Adrenal gland (tissue), 19 donors: ENCODE measurements at places on chromosomes 6 and 20. TPM values are rescaled to one million over a fixed set of nuclear protein-coding genes. Genes with fewer than 3 reads are reported as not detected.

- H3K27ac ChIP-seq = no peak overlapping the region
- no peaks in the 10 kb centered on the region for H3K36me3 ChIP-seq
- H3K4me1 ChIP-seq = no peaks in the 10 kb centered on the region
- H3K27me3 ChIP-seq = no peaks in the 10 kb centered on the region
- no peak for DNase-seq
- no peak overlapping the region for H3K4me3 ChIP-seq
These were observed 52.6 kb downstream of the COL19A1 start for GRCh38 chr6:69918813-69919475.

GRCh38 chr20:6703047-6703446, 64.4 kb upstream of the BMP2 start:
- no peaks in the 10 kb centered on the region for H3K27me3 ChIP-seq
- no peak overlapping the region for H3K27ac ChIP-seq
- no peaks in the 10 kb centered on the region for H3K4me1 ChIP-seq
- DNase-seq = no peak
- H3K4me3 ChIP-seq = no peak overlapping the region

- H3K36me3 ChIP-seq = no peaks in the 10 kb centered on the region
- no peaks in the 10 kb centered on the region for H3K27me3 ChIP-seq
- no peak for DNase-seq
- no peak overlapping the region for H3K27ac ChIP-seq
- H3K4me3 ChIP-seq = no peak overlapping the region
- no peaks in the 10 kb centered on the region for H3K4me1 ChIP-seq
These were observed 112.2 kb upstream of the ADTRP start for GRCh38 chr6:11890849-11891248.

GRCh38 chr20:25050082-25050481, 7.9 kb downstream of the ACSS1 start:
- peaks cover 34% of the 10 kb centered on the region for H3K4me1 ChIP-seq
- H3K36me3 ChIP-seq = no peaks in the 10 kb centered on the region
- no peak overlapping the region for H3K4me3 ChIP-seq

GRCh38 chr6:125748406-125749172, 843 bp upstream of the HEY2 start:
- DNase-seq = no peak
- peak overlapping the region; percentile 42 for H3K27ac ChIP-seq
- H3K27me3 ChIP-seq = peaks cover 45% of the 10 kb centered on the region
- peaks cover 32% of the 10 kb centered on the region for H3K4me1 ChIP-seq
- H3K4me3 ChIP-seq = peak overlapping the region; percentile 85
- H3K36me3 ChIP-seq = no peaks in the 10 kb centered on the region

DNA sequence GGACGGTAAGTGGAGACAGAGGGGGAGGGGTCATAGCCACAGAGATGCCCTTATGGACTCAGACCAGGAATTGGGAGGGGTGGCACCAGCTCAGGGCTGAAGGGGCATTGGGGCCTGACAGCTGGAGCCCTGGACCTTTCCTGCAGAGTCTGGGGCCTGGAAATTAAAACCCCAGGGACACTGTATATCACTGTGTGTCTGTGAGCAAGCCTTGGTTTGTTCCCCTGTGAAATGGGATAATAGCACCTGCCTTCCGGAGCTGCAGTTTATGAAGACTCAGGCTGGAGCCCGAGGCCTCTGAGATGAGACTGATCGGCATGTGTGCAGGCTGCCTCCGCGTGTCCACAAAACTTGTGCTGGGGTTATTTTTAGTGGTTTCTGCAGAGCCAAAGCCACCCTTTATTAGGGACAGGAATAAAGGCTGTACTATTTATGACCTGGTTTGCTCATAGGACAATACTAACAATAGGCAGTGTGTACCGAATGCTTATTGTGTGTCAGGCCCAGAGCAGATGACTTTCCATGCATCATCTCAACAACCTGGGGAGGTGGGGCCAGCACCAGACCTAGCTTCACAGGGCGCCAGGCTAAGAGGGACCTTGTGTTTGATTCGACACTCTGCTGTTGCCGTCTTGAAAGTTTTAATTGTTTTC, 22.6 kb downstream of the MYH7B start:
- no peak overlapping the region for H3K4me3 ChIP-seq
- H3K36me3 ChIP-seq = no peaks in the 10 kb centered on the region
- no peaks in the 10 kb centered on the region for H3K4me1 ChIP-seq
- DNase-seq = no peak
- H3K27ac ChIP-seq = no peak overlapping the region
- no peaks in the 10 kb centered on the region for H3K27me3 ChIP-seq

DNA sequence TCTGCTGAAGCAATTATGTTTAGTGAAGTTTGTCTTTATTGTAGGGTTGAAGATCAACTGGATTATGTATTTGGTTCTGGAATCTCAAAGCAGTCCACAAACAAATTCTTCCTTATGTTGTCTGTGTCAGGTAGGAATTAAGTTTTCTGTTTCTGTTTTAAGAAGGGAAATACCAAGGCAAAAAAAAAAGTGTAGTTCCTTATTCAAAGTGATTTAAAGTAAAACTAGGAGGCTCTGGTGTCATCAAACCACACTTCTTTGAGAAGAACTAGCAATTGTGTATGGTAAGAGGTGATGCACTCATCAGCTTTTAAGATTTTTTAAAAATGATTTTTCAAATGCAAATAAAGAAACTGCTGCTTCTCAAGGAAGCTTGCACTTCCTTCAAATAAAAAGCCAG, 1.9 kb downstream of the FAM135A start:
- peak overlapping the region; percentile 87 for H3K4me3 ChIP-seq
- H3K4me1 ChIP-seq = peaks cover 28% of the 10 kb centered on the region
- DNase-seq = no peak
- no peaks in the 10 kb centered on the region for H3K36me3 ChIP-seq
- H3K27me3 ChIP-seq = no peaks in the 10 kb centered on the region

- H3K27ac ChIP-seq = no peak overlapping the region
- H3K4me1 ChIP-seq = no peaks in the 10 kb centered on the region
- H3K4me3 ChIP-seq = no peak overlapping the region
- no peak for DNase-seq
- H3K36me3 ChIP-seq = no peaks in the 10 kb centered on the region
These were observed 53.5 kb upstream of the BMP6 start for GRCh38 chr6:7672066-7673062.

DNA sequence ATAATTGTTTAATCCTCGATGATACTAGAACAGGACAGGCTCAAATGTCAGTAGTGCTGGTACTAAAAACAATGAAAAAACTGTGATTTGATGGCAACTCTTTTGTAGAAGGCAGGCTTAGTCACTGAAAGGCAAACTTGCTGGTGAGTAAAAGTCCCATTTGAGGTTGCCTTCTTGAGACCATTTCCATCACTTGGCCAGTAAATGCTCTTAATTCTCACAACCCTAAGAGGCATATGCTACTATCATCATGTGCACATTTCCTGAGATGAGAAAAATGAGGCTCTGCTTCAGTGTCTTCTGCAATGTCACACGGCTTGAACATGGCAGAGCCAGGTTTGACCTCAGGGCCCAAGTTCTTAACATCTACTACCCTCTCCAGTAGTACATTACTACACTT, 9.9 kb downstream of the AKIRIN2 start:
- peaks cover 37% of the 10 kb centered on the region for H3K4me1 ChIP-seq
- no peaks in the 10 kb centered on the region for H3K27me3 ChIP-seq
- no peak overlapping the region for H3K4me3 ChIP-seq
- DNase-seq = no peak
- no peak overlapping the region for H3K27ac ChIP-seq
- no peaks in the 10 kb centered on the region for H3K36me3 ChIP-seq

GRCh38 chr6:21245488-21245887, 348.1 kb upstream of the SOX4 start:
- no peak overlapping the region for H3K4me3 ChIP-seq
- DNase-seq = no peak
- no peaks in the 10 kb centered on the region for H3K27me3 ChIP-seq
- H3K4me1 ChIP-seq = no peaks in the 10 kb centered on the region

DNA sequence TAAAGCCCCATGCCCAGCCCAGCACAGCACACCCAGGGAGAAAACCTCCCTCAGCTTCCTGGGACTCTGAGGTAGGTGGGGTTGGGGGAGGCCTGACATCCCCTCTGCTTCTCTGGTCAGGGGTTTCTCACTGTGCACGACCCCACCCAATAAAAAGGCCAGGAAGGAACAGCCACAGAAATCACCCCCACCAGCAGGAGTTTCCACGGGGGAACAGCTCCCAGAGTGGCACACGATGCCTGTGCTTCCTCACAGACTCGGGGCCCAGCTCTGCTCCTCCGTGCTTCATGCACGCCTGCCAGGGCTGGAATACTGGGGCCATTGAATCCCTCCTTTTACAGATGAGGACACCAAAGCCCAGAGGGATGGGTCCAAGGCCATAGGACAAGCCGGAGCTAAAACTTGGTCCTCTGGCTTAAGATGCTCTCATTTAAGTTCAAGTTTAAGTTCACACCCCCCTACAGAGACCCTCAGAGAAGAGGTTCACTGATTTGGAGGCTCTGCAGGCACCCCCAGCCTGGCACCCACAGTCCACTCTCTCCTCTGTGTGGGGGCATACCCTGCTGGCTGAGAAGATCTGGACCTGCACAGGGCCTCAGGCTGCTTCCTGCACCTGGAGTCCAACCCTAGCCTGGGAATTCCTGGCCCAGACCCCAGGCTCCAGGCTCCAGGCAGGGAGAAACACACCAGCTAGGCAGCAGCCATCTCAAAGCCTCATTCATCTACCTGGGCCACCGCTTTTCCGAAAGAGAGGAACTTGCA, 14.3 kb downstream of the ACSS1 start:
- H3K36me3 ChIP-seq = peaks cover 16% of the 10 kb centered on the region
- no peaks in the 10 kb centered on the region for H3K27me3 ChIP-seq
- DNase-seq = no peak
- H3K4me1 ChIP-seq = peaks cover 7% of the 10 kb centered on the region
- H3K4me3 ChIP-seq = no peak overlapping the region

- no peak overlapping the region for H3K27ac ChIP-seq
- H3K27me3 ChIP-seq = no peaks in the 10 kb centered on the region
- no peak for DNase-seq
- no peaks in the 10 kb centered on the region for H3K36me3 ChIP-seq
- H3K4me3 ChIP-seq = no peak overlapping the region
These were observed 333.6 kb upstream of the JARID2 start for GRCh38 chr6:14912226-14912625.

GRCh38 chr6:166614589-166614988, 12.5 kb downstream of the RPS6KA2 start:
- no peak overlapping the region for H3K27ac ChIP-seq
- peaks cover 6% of the 10 kb centered on the region for H3K4me1 ChIP-seq
- DNase-seq = no peak
- H3K4me3 ChIP-seq = no peak overlapping the region
- H3K36me3 ChIP-seq = no peaks in the 10 kb centered on the region
- H3K27me3 ChIP-seq = no peaks in the 10 kb centered on the region

DNA sequence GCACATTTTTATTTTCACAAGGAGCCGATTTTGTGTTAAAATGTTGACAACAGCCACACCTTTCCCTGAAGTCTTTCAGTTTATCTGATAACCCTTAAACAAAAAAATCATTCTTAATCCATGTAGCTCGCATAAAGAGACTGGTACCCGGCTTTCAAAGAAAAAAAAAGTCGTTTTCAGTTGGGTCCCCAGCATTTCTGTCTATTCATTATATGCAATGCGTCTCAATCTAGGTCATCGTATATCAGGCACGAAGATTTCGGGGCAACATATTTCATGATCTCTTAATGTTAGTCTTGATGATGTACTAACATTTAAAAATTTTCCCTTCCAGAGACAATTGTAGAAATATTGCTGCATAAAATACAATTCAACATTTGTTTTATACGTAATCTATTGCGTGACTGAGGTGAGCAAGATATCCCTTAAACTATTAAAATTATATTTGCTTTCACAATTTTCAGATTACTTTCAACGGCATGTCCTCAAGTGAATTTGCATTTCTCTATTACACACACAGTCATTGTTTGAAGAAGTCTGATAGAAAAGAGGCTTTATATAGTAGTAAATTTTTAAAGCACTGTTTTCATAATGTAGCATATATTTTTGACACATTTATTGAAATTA, 2.9 kb upstream of the TUBB2B start:
- H3K4me1 ChIP-seq = peaks cover 14% of the 10 kb centered on the region
- H3K36me3 ChIP-seq = no peaks in the 10 kb centered on the region
- no peak for DNase-seq
- H3K27ac ChIP-seq = no peak overlapping the region
- no peak overlapping the region for H3K4me3 ChIP-seq

DNA sequence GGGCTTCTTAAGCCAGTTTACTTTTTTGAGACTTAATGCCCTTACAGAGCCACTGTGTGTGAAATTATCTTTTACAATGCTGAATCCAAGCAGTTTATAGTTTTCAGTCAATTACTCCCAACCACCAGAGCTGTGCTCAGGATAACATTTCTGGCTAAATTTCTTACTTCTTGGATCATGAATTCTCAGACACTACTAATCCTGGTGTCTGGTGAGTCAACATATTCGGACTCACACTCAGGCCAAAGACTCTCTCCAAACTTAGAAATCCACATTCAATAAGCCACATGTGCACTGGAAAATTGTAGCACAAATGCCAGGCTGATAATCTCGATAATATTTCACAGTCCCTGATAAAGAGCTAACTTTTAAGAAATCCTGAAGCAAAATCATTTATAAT, 49.0 kb downstream of the PTPRT start:
- H3K27ac ChIP-seq = no peak overlapping the region
- no peak overlapping the region for H3K4me3 ChIP-seq
- peaks cover 2% of the 10 kb centered on the region for H3K27me3 ChIP-seq
- no peak for DNase-seq

NPEPL1 gene
- total RNA-seq = 43.7 TPM

C6orf58 gene
- total RNA-seq = not detected

PRDM13 gene
- total RNA-seq = not detected

ETV7 gene
- total RNA-seq = not detected

BPIFB1 gene
- 0.23 TPM for total RNA-seq

CLPSL1 gene
- total RNA-seq = not detected

PRPH2 gene
- total RNA-seq = 1.3 TPM

APCDD1L gene
- total RNA-seq = not detected
